ENCODE measurements at places on chromosomes 11 and 22.

DNA sequence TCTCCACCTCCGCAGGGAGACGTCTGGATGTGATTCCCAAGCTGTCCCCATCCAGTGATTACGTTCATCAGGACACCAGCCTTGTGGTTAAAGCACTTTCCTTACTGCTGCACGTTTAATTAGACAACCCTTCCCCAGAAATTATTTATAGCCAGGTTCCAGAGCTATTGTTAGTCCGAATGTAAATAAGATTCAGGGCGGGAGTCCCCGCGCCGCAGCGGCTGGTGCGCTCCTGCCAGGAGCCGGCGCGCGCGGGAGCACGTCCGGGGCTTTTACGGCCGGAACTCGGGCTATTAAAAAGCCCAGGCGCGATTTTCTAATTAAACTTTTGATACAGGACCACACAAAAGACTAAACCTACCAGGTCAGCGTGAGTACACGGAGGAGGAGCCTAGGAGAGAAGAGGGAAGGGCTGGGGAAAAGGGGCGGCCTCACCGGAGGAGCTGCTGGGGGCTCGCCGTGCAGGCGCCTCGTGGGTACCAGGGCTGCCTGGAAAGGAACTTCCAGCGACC lies 538.3 kb downstream of the OPCML start:
- DNase-seq = no peak

DNA sequence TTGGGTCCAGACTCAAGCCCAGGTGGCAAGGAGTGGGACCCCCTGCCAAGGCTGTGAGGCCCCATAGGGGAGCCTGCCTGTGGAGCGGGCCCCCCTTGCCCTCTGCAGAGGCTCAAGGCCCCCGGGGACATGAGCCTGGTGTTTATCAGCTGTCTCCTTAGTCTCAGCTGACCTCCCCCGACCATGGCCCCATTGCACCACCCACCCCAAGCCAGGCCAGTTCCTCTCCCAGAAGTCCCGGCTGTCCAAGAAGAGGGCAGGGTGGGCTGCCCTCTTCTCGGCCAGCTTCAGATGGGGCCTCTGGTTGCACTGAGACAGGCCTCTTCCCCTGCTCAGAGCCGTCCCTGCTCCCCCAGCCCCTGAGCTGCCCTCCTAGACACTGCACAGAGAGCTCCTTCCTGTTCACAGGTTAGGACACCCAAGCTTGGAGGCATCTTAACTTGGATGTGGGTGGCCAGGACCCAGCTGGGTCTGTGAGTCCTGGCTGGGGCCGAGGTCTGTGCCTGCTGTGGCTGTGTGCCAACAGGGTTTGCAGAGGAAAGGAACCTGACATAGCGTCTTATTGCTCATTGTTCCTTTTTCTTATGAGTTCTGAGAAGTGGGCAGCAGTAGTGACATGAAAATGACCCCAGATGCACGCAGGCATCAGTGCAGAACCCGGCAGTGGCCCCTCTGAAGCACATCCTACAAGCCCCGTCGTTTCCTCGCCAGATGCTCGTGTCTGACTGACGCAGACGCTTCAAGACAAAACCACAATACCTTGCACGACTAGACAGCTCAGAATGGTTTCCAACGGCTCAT lies 5.4 kb downstream of the TRABD start:
- no peak for DNase-seq

GRCh38 chr11:104609311-104610085 lies 288.8 kb downstream of the CASP12 start:
- peak; percentile 67 for DNase-seq

GRCh38 chr11:62399878-62400266 lies 19.0 kb upstream of the SCGB1A1 start:
- no peak for DNase-seq

DNA sequence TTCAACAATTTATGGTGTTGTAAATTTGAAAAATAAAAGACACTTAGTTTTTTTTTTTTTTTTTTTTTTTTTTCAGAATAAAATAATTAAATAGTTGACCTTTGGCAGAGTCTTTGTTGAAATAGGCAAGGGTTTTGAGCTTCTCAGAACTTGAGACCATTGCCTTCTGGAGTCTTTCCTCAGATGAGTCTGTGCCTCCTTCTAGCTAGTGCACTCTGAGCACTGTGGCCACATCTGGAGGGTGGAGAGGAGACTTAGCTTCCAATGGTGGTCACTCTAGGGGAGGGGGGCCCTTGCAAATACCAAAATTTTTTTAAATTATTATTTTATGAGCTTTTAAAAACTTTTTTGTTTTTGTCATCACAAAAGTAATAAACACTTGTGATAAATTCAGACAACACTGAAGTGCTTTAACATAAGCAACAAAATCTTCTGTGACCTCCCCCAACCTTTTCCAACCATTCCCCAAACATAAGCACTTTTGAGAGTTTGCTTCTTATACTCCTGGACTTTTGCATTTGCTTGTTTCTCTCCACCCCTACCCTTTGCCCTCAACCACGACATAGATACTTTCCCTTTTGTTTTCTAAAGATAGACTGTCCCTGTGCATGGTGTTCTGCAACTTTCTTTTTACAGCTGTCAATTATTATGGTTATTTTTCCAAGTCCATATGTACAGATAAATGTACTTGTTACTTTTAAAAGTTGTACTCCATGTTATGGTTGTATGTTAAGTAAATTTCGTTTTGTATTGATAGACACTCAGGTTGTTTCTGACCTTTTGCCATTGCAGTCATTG lies 41.1 kb downstream of the BMAL1 start:
- DNase-seq = no peak

DNA sequence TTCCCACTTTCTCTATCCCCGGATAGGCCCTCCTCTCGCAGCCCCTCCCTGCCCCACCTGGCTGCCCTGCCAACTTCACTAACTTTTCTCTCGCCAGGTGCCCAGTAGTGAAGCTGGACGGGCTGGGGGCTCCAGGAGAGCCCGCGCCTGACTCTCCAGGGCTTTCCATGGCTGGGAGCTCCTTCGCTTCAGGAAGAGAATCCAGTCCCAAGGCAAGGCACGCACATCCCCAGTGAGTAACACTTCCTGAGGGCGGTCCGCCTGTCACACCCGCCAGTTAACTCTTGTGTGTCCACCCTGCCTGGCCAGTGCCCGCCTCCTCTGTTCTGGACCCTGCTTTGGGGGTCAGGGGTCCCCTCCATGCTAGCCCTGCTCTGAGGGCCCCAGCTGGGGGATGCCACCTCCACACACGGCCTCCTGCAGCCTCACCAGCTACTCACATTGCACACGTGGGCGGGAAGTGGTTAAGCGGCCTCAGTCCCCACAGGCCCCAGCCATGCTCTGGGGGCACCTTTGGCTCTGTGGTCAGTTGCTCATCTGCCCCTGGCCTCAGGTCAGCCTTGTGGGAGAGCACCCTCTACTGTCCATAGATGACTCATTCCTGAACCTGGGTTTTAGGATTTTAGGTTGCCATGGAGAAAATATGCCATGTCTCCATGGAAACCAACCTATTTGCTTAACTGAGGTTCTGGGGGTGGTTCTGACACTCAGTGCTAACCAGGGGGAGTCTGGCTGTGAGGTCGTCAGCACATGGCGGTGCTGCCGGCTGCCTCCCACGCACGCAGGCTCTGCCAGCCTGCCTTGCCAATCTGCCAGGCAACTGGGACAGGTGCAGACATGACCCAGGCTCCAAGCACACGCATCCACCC lies at the start of gene RIN1:
RIN1 (minus strand) TSS at position 201 of the 869 bp plus-strand sequence; CDS start at position 169, 32 bp downstream.
- DNase-seq = peak; percentile 86

GRCh38 chr22:41915035-41915785 lies at the start of gene SHISA8:
Gene SHISA8, minus strand, starts transcription at chr22:41915074. Its CDS starts 407 bp downstream, at chr22:41914667.
- peak; percentile 71 for DNase-seq

- no peak for DNase-seq
Observed at GRCh38 chr11:116173941-116174911, 598.6 kb downstream of the BUD13 start.

DNA sequence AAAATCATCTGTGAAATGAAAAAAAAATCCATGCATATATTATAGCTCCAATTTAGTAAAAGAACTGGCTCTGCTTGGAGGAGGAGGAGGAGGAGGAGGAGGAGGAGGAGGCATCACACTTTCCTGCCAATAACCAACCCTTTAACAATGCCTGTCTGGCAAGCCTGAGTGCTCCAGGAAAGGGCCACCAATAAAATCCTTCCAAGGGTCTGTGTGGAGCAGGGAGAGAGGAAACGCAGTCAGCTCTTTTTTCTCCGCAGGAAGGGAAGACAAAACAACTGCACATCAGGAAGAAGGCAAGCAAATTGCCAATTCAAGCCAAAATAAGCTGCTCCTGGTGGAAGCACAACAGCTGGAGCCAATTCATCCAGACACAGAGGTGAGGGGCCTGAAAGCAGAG lies 139.0 kb downstream of the KCNC1 start:
- no peak for DNase-seq

- DNase-seq = no peak
Observed at GRCh38 chr22:37990301-37990700, 5.9 kb upstream of the SOX10 start.

- DNase-seq = no peak
Observed at GRCh38 chr11:693887-694562, 997 bp downstream of the DEAF1 start.

DNA sequence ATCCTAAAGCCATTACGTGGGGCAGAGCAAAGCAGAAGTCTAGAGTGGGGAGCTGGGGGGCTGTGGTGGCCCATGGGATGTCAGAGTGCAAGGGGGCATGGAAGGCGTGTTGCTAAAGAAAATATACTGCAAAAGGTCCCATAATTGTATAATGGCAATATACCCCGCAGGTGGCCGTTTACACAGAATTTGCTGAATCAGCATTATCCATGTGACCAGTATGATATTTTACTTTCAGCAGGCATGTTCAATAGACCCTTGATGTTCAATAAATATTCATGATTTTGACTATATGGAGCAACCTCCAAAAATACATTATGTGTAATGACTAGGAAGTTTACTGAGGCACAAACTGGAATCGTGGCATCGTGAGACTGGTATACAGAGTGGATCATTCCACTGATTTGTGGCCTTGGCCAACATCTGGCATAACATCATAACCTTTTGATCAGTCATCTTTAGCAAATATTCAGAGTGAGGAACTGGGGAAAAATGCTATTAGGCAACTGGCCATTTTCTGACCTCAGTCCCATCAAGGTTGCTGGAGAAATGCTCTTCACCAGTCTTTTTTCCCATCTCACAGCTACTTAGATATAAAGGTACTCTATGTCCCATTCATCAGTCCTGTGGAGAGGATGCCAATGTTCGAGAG lies 29.3 kb upstream of the PPP2R1B start:
- DNase-seq = no peak

DNA sequence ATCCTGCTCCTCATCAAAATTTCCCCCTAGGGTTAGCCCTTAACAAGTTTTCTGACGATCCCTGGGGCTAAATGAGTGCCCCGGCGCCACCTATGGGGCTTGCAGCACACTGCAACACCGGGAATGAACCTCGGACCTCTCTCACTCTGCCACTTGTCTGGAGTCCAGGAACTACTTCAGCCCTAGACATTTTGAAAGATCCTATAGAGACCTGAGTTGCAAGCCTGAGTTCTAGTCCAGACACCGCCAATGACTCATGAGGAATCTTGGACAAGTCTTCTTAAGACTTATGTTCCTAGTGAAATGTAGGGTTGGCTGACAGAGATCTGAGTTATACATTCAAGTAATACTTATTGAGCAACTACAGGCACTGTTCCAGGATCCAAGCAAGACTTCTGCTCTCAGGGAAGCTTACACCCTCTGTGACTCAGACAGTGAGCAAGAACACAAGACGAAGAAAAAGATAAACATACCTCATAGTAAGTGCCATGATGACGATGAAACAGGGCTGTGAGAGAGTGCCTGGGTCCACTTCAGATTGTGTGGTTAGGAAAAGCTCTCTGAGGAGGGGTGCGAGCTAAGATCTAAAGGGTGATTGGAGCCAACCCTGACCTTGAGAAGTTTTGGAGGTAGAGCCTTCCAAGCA lies 10.2 kb upstream of the STK33 start:
- peak; percentile 68 for DNase-seq

- peak; percentile 16 for DNase-seq
Observed at GRCh38 chr11:100914415-100915110, 215.1 kb downstream of the PGR start.

GRCh38 chr22:24305260-24305692 lies 34.6 kb downstream of the SPECC1L start:
- DNase-seq = no peak

DNA sequence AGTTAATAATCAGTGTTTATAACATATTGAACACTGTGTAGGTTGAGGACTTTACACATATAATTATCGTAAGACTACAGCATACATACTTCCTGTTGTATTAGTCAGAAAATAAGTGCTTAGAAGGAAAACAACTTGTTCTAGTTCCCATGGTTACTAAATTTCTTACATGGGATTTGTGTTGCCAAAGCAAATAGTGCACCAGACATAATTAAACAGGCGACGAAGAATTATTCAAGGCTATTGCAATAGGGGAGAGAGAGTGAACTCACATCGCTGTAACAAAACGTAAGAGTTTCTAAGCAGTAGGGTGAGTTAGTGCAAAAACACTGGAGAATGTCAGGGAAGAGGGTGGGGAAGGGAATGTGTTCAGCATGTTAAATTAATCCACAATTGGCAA lies 347.8 kb downstream of the CNTN5 start:
- no peak for DNase-seq

DNA sequence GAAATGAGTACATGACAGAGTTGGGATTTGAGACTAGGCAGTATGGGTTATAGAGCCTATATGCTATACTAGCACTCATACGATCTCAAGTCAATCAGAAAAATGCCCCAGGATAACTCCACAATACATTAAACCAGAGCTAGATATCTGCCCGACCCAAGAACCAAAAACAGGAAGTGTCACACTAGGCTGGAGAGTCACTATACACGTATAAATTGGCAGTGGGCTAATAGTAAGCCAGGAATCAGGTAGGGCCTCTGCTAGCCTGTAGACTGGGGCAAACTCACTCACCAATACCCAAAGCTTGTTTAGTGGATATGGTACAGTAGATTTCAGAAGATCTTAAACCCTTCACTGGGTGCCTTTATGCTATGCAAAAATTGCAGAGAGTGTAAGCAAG lies 16.2 kb upstream of the EIF4G2 start:
- no peak for DNase-seq

- no peak for DNase-seq
Observed at GRCh38 chr11:123410218-123410549, 19.9 kb upstream of the GRAMD1B start.

DNA sequence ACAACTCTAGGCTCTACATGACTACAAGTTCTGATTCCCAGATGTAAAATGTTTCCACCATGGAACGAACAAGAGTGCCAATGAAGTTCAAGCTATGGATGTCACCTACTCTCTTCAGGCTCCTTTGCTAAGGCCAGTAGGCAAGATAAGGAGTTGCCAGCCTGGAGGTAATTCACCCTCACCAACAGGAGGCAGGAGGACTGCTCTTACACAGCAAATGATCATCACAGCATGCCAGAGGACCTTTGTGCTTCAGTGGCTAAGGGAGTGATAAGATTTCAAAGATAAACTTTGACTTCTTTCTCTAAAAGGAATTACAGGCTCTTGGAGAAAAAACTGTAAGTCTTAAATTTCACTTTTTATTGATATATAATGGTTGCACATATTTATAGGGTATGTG lies 54.1 kb upstream of the SLC36A4 start:
- no peak for DNase-seq

GRCh38 chr11:103484545-103484944 lies 375.3 kb downstream of the DYNC2H1 start:
- DNase-seq = no peak
